ENCODE measurements at places on chromosomes 4 and X.

GRCh38 chrX:136094962-136095361 lies 52.4 kb upstream of the FHL1 start:
- DNase-seq, result no peak

DNA sequence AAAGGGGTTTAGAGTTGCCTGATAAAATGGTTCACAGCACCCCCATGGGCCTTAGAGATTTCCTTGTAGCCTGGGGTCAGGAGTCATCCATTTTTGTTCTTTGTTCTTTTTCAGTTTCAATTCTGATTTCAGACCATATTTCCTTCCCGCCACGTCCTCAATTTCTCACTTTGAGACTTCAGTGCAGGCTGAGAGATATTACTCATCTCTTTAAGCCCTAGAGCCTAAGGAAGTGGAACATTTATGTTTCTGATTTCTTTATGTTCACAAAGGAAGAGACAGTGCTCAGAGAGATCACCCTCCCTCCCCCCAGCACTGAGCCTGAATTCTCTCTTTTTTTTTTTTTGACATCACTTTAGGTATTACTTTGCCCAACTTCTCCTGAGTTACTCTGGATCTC lies 56.3 kb downstream of the MSN start:
- peak; percentile 64 for DNase-seq

- no peak for DNase-seq
Observed at GRCh38 chr4:55500072-55500471, 46.6 kb downstream of the CLOCK start.

GRCh38 chr4:37540486-37540885 lies 145.7 kb downstream of the RELL1 start:
- DNase-seq, result no peak

DNA sequence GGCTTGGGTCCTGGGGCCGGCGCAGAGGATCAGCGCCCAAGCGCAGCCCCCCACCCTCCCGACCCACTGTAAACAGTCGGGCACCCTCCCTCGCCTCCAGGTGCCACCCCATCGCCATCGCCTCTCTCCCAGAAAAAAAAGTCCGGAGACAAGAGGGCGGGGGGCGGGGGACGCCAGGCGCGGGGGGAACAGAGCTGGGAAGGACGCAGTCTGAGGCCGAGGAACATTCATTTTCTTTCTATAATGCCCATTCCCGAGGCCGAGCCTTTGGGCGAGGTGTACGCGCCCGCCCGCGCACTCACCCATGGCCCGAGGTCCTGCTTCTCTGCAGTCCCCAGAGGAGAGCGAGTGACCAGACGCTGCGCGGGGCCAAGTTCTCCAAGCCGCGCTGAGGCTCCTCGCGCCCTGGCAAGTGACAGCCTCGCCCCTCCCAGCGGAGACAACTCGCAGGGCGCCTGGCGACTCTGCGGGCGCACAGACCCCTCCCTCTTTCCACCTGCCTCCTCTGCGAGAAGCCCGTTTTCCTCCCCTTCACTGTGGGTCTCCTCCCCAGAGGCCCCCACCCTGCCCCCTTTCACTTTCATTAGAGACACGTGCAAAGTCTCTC lies 63.5 kb upstream of the WDR17 start:
- DNase-seq, result no peak

- no peak for DNase-seq
Observed at GRCh38 chr4:26632916-26633315, 49.0 kb downstream of the TBC1D19 start.

- no peak for DNase-seq
Observed at GRCh38 chr4:180766045-180766444, 1477.2 kb upstream of the TENM3 start.

GRCh38 chr4:47002580-47002979 lies 9.2 kb upstream of the GABRA4 start:
- no peak for DNase-seq

- DNase-seq, result no peak
Observed at GRCh38 chr4:123346330-123346940, 50.2 kb upstream of the SPRY1 start.

- DNase-seq, result no peak
Observed at GRCh38 chr4:168524006-168524405, 27.2 kb downstream of the PALLD start.

- no peak for DNase-seq
Observed at GRCh38 chr4:28225050-28225449, 1364.4 kb downstream of the STIM2 start.

DNA sequence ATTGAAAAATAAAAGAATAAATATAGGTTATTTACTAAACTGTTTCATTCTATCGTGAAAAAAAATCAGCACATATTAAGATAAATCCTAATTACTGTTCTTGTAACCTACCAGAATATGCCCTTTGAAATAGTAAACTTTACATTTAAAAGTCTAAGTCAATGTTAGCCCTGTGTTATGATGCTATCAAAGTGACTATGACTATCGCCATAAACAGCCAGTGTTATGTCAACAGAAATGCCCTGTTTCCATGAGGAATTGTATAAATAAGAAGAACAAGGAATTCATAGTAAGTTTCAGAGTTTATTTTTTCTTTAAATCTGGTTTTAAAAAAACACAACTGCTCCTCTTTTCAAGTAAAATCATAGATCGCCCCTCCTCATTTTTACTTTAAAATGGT lies 11.4 kb downstream of the NR3C2 start:
- no peak for DNase-seq

DNA sequence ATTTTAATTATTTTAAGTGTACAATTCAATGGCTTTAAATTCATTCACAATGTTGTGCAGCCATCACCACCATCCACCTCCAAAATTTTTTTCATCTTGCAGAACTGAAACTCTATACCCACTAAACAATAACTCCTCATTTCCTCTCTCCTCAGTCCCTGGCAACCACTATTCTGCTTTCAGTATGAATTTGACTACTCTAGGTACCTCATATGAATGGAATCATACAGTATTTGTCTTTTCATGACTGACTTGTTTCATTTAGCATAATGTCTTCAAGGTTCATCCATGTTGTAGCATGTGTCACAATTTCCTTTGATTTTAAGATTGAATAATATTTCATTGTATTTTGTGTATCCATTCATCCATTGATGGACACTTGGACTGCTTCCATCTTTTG lies 46.9 kb downstream of the KIF4A start:
- DNase-seq, result no peak

All from activated effector memory CD4-positive, alpha-beta T cell treated with anti-CD3 and anti-CD28 coated beads, Interleukin-2, amount 50 U/mL, for 16 hours (primary cell).